Fibroblast of the conjunctiva (primary cell): ENCODE measurements at places on chromosomes 6 and 20.

DNA sequence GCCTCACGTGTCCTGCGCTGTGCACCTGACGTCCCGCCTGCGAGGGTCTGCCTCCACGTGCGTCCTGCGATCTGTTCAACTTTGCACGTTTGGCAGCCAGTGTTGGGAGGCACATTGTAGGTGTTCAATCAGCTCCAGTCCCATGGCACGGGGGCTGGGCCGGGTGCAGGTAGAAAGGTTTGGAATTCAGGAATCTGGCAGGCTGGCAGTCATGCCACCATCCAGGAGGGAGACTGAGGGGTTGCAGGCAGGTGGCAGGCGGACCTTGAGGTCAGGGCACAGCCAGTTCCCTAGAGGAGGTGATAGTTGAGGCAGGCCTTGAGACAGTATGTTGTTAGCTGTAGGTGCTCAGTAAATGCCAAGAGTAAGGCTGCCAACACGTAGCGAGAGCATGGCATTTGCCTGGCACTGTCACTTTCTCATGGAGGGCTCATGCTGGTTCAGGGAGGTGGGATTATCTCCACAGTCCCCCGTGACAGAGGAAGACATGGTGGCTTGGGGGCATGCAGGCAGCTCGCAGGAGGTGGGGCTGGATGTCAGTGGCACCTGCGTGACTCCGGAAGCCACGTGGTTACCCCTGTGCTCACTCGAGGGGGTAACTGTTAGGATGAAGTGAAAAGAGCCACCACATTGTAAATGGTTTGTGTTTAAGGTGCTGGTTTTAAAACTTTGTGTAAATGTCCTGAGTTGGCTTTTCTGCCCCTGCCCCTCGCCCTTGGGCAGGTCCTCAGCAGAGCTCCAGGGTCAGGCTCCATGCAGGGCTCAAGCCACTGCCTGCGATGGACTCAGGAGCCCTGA is 111.8 kb upstream of the FRMD1 start:
- no peak for DNase-seq

DNA sequence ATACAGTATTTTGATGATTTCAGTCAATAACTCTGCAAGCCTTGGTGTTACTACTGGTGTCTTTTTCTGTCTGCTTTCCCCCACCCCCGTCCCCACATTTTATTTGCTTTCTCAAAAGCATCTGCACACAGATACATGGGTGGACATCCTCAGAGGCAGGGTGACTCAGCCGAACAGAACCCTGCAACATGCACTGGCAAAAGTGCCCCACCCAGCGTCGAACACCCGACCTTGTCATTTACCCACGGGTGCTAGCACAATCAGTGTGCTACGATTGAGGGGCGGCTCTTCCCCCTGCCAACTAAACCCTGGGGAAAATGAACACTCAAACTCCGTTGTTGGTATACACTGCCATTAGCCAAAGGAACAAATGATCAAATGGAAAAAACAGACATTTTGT is 115.9 kb upstream of the NAA20 start:
- DNase-seq, result no peak

GRCh38 chr6:109239160-109239559 is 143.1 kb downstream of the CD164 start:
- DNase-seq, result no peak

DNA sequence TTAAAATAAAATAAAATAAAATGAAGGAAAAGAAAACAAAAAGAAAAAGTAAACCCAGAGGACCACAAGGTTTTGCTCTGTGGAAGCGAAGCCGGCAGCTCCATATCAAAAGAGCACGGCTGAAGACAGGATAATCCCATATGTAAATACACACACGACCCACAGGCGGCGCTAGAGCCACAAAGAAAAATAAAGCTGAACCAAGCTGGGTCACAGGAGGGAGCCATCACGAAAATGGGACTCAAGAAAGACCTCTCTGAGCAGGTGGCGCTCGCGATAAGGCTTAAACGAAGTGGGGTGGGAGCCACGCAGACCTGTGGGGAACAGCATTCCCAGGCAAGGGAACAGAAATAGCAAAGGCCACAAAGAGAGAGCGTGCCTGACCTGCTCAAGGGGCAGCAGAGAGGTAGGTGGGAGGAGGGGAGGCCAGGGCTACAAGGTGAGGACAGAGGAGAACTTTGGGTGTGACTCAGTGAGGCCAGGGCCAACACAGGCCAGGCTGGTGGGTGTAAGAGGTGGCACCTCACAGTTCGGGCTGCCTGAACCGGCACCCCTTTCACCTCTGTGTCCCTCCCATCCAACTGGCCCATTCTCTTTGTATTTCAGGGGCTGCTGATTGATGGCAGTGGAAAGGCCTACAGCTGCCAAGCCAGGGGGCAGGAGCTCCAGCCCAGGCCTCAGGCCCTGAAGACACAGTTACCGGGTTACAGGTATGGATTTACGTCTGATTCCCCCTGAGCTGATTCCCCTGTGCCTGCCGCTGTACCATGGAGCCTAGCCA is 26.0 kb downstream of the PTGIS start:
- peak; percentile 43 for DNase-seq

DNA sequence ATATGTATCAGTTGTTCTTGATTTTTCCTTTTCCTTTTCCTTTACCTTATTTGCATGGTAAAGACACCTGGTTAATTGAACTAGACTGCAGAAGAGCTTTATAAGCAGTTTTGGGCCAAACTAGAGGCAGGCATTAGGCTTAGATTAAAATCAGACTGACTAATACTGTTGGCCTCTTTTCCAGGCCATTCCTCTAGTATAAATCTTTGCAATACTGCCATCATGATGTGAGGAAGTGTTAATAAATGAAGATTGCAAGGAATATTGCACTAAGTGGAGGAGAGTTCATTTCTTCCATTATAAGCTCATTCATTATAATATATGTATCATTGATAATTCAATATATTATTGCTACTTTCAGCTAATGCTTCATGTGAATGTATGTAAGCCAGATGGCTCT is 163.8 kb downstream of the MMUT start:
- DNase-seq, result no peak

DNA sequence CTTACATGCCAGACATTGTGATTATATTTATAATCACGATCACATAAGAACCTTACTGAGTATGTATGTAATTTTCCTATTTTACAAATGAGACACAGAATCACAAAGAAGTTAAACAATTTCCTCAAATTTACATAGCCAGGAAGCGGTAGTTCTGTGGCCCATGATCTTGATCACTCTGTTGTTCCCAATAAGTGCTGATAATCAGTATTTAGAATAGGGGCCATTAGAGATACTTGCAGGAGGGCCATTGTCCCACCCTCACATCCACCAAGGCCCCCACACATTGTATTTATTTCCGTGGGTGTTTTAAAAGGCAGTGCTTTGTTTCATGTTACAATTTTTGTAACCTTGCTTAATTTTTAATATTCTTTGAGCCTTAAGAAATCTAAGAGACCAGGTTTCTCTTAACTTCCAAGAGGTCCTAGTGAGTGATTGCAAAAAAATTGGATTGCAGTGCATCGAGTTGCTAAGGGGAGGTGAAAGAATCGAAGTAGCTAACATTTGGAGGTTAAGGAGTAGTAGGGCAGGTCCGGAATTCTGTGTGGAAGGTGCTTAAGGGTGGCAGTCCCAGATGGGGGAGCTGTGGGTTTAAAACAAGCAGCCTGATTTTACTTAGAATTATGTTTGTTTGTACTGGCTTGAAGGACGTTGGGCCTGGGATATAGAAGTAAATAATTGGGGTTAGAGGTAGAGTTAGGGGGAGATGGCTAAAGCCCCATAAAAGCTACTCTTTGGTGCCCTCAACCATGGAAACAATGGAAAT is 339.4 kb downstream of the CDKAL1 start:
- no peak for DNase-seq

DNA sequence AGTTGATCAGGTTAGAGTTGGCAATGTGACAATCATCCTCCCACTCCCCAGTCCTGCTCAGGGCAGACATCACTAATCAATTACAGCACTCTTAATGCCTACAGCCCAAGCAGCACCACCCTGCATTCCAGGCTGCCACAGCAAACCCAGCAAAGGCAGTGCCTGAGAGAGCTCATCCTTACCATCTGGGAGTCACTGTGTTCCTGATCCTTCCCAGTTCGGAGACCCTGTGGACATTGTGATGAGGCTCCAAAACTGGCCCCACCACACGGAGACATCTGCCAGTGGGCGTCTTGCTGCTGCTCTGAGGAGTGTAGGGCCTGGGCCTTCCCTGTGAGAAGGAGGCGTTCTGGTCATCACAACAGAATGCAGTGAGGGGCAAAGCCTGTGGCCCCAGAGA is 216.5 kb upstream of the CST7 start:
- DNase-seq, result no peak

DNA sequence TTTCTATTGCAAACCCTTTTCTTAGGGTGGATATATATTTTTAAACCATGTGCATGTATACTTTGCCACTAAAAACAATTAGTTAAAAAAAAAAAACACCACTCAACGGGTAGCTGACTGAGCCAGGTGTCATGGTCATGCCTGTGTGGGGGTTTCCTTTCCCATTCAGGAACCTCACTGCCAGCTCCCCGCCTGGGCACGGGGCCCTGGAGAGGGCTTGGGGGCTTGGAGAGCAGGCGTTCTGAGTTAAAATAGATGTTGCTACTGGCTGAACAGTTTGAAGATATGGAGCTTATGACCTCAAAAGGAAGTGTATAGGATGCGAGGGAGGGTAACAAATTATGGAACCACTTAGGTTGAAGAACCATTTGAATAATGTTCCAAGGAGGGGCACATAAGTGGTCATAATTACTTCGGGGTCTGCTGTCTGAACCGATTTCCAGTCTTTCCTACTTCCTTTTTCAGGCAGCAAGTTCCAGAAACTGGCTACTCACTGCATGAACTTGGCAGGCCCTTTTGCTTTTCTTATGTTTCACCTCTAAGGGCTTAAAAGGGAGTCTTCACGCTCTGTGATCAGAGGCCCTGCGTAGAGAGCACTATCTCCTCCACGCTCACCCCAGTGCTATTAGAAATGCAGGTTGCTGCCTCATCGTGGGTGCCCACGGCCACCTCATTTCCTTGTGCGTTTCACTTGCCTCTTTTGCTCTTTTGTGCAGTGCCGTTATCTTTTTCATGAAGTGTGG is 9.9 kb downstream of the STX16 start:
- no peak for DNase-seq

DNA sequence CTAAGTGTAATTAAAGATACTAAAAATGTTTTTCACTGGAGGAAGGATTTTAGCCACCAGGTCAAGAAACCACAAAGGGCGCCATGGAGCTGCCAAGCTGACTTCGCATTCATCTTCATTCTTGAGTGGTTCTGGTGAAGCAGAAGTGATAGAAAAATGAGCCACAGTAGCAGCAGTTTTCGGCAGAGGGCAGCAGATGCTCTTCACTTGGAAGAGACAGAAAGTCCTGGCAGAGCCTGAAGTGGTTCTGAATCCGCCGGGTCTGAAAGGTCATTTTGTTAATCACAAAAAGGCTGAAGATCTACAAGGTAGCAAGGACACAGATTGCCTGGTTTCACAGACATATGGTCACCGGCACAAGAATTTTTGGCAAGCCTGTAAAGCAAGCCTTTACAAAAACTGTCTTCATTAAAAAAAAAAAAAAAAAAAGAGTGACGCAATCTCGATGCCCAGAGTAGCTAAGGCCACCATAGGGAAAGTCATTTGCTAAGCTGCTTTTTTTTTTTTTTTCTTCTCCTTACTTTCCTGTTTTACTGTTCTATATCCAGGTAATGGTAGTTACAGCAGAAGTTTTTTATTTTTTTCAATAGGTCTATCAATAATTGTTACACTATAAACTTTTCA is 345.1 kb upstream of the AGPAT4 start:
- DNase-seq, result peak; percentile 61

DNA sequence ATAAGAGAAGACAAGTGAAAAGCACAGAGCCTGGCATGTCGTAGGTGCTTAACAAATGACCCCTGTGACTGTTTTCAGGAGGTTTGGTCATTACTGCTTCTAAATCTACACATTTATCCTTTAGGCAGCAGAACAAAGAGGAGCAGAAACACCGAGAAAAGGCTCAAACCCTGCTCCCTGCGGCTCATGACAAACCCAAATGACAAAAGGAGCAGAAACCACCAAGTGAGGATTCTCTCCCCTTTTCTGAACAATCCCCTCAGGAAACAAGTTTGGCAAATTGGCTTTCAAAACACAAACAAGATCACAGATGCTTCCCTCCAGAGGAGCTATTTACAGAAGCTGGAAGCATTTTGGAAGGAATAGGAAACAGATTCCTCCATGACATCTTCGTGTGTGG is 15.8 kb upstream of the SIRPG start:
- DNase-seq, result no peak

GRCh38 chr6:141990840-141991239 is 141.9 kb upstream of the GJE1 start:
- no peak for DNase-seq

DNA sequence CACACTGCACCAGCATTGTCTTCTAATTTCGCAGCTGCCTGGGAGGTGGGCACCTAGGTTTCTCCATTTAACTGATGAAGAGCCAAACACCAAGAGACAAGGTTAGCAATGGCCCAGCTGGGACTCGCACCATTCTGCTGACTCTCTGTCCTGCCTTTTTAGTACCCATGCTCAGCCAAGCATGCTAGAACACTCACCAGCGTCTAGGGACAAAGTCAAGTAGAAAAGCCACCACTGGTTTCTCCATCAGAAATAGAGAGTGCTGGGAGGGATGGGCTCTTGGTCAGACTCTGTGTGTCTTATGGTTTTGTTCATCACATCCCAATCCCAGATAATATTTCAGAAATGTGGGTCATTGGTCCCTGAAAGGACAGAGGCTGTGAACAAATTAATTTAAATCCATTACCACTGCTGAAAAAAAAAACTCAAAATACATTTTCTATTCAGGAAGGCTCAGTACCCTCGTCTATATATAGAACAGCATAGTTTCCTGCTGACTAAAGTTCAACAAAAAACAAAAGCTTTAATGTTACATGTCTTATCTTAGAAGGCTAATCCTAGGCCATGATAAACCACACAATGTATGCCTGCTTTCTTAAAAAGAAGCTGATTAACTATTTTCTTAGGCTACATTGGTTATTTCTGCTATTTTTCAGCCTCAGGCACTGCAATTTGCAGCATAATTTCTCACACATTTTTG is 111.0 kb downstream of the TBC1D7 start:
- DNase-seq, result no peak

GRCh38 chr6:143755301-143755744 is 77.6 kb downstream of the PHACTR2 start:
- no peak for DNase-seq

GRCh38 chr20:50193199-50193835 is 2.7 kb downstream of the CEBPB start:
- no peak for DNase-seq

- no peak for DNase-seq
Measured at GRCh38 chr20:24303393-24304170, 165.8 kb upstream of the SYNDIG1 start.

DNA sequence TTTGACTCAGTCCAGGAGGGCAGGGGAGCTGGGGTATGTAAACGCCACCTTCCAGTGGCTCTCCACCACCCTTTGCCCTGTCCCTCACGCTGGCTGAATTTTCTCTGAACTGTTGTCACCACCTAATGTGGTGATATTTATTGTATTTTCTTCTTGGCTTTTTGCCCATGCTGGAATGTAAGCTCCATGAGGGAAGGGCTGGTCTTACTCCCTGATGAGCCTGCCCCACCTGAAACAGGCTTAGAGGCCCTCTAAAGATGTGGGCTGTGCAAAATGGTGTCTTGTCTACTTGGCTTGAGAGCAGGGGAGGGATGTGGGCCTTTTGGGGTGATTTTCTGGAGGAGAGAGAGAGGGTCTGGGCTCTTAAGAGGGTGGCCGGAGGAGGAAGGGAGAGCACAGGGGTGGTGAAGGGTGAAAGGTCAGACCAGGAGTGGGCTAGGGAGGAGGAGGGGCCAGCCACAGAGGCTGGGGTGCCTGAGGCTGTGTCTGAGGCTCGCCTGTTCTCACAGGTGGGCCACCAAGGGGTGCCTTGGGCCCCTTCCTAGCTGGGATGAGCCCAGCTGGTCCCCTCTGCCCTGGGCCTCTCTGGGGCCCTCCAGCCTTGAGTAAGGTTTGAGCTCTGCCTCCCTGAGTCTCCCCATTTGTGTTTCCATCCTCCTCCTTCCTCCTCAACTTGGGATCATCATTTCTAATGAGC is 37.3 kb downstream of the SPDEF start:
- DNase-seq, result no peak
